Endothelial cell of umbilical vein (primary cell): ENCODE measurements at places on chromosomes 5 and 9. TPM values are rescaled to one million over a fixed set of nuclear protein-coding genes. Genes with fewer than 3 reads are reported as not detected.

Gene TSSK1B
- 0.12 TPM in 1 of 2 replicates, not detected in the other for total RNA-seq

Gene CNTNAP3B
- 80.4 and 82.9 TPM in 2 replicates for total RNA-seq

Gene IL3
- total RNA-seq = not detected in 2 replicates

Gene GABRG2
- total RNA-seq = not detected in 2 replicates

Gene ROR2
- not detected in 2 replicates for total RNA-seq

Gene C9
- 0.44 TPM in 1 of 2 replicates, not detected in the other for total RNA-seq

Gene FOXD4L3
- not detected in 2 replicates for total RNA-seq

Gene PCDHGA11
- 10.3 and 11.5 TPM in 2 replicates for total RNA-seq

Gene CCNO
- total RNA-seq = 0.58 and 0.88 TPM in 2 replicates
